ENCODE measurements at places on chromosomes 11 and 22.

- DNase-seq = peak; percentile 19
Measured at GRCh38 chr11:104534278-104534677, 364.0 kb downstream of the CASP12 start.

DNA sequence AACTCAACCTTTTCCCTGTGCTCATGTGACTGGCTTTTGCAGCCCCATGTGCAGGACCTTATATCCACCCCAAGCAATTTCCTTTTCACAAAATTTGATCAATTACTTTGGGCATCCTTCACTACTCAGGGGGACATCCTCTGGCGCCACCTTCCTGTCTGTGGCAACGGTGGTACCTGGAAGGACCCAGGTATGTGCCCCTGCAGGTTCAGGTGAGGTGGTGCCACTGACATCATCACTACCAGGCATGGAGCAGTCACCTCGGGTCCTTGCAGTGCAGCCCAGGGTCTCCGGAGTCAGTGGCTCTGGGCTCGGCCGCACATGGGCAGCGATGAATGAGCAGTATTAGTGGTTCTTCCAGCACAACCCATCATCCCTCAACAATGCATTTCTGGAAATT, 37.7 kb upstream of the B3GAT1 start:
- no peak for DNase-seq

DNA sequence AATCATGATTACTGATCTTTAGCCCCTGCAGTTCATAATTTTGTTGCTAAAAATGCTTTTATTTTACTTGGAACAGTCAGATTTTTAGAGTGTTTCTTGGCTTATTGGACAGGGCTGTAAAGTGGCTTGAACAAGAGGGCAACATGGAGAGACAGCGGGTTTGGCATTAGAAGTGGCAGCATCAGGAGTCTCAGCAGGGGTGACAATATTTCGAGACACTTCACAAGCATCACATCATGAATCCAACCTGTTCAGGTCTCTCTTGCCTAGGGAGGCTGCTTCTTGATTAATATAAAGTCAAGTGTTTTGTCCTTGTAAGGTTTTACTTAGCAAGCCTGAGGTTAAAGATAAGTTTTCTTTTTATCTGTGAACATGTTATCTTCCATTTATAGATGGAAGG, 2249.5 kb downstream of the LRRC4C start:
- no peak for DNase-seq

DNA sequence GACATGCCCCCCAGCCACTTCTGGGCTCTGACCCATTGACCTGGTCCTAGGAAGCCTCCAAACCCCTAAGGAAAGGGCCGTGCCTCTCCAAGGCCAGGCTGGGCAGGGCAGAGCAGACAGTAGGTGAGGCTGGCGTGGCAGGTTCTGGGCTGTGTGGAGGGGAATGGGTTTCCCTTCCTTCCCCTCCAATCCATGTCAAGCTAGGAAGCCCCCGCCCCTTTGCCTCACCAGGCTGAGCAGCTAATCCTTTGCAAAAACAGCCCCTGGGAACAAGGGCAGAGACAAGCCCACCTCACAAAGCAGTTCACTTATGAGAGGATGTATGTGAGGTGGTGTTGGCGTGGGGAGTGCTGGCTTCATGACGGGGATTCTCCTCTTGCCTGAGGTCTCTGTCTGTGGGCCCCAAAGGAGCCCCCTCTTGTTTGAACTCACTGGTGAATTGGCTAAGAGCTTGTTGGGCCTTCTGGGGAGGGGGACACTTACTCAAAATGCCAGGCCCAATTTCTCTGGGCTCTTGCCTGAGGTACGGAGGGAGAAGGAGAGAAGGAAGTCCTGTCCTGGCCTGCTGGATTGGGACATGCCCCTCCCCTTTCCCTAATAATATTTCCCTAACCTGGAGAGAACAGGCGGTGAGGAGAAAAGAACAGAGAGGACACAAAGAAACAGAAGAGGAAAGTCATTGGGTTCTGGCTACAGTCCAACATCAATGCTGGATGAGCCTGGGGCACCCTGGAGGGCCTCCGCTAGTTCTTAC, 1.6 kb upstream of the TRIM29 start:
- no peak for DNase-seq

- no peak for DNase-seq
Measured at GRCh38 chr11:65786786-65787636, at the start of gene OVOL1. TSS of gene OVOL1 (plus strand) at chr11:65787063. CDS start at chr11:65787374, 311 bp downstream.

- no peak for DNase-seq
Measured at GRCh38 chr22:33867118-33867866, 53.0 kb downstream of the LARGE1 start.

- DNase-seq = no peak
Measured at GRCh38 chr22:39938509-39939111, 21.6 kb upstream of the TMA7B start.

DNA sequence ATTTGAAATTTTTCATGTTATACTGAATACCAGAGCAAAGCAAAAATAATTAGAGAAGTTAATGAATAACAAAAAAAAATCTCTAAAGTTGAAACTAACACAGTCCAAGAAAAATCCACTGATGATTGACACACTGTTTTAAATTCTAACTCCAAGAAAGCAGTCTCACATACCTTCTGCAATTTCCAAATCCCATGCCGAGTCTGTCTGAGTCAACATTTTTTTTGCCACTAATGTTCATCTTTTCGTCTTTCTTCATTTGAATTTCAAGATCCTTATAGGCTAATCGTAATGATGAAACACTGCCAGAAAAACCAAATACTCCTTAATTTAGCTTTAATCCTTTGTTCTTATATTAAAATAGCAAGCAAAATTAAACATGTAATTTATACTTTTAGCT, 39.5 kb downstream of the ARFGAP3 start:
- DNase-seq = no peak

GRCh38 chr11:81874635-81875034, 859.0 kb downstream of the FAM181B start:
- DNase-seq = no peak

DNA sequence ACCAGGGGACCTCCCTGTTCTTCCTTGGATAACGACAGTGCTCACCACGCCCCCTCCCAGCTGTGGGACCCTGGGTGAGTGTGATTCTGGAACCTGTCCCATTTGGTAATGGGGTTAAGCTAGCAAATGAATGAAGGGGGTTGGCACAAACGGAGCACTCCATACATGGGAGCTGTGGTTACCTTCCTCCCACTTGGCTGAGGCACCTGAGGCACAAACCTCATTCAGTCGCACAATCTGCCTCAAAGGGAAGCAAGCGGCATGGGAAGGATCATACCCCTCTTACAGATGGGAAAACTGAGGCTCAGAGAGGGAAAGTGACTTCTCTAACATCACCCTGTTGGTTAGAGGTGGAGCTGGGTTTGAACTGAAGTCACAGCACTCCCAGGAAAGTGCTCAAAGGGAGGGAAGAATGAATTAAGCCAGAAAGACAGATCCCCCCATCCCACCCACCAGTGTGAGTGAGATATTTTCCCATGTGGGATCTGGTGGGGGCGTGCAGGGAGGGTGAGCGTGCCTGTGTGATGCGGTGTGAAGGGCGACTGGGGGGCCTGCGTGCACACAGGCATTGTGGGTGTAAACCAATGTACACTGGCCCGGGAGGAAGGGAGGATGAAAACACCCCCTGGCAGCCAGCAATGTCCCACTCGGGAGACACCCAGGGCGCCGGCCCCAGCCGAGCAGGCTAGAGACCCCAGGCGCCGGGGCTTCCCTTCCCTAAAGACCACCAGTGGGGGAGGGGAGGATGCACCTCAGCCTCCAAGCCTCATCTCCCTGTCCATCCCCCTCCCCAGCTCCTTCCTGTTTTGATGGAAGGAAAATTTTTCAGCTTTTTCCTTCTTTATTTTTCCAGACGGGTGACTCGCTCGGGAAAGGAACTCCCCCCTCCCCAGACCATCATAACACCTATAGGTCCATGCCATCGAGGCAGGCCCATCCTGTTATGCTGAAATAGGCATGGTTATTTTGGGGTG, 8.0 kb upstream of the PDGFB start:
- no peak for DNase-seq

DNA sequence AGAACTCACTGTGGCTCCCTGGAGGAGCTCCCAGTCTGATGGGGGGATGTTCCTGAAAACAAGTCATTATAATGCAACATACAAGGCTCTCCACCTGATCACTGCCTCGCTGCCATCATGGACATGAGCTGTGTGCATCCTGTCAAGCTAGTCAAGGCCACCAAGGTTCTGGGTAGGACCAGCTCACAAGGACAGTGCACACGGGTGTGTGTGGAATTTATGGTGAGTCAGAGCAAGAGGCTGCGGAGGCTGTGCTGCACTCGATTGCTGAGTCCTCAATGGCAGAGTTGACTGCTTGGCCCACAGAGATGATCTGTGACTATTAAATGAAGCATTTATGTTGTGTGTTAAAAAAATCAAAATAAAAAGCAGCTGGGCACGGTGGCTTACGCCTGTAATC, 96.6 kb downstream of the SEZ6L start:
- DNase-seq = no peak

- DNase-seq = no peak
Measured at GRCh38 chr11:133782116-133782725, 63.1 kb downstream of the SPATA19 start.

GRCh38 chr11:93567401-93567895, 24.3 kb upstream of the SMCO4 start:
- no peak for DNase-seq

DNA sequence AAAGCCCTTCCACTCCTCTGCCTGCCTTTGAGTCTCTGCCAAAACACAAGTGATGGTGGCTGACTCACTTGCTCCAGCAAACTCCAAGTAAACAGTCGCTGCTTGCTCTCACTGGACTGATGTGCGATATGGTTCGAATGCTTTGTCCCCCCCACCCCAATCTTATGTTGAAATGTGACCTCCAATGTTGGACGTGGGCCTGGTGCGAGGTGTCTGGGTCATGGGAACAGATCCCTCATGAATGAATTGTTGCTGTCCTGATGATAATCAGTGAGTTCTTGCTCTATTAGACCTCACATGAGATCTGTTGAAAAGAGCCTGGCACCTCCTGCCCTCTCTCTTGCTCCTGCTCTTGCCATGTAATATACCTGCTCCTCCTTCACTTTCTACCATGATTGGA, 747.9 kb downstream of the OPCML start:
- no peak for DNase-seq

DNA sequence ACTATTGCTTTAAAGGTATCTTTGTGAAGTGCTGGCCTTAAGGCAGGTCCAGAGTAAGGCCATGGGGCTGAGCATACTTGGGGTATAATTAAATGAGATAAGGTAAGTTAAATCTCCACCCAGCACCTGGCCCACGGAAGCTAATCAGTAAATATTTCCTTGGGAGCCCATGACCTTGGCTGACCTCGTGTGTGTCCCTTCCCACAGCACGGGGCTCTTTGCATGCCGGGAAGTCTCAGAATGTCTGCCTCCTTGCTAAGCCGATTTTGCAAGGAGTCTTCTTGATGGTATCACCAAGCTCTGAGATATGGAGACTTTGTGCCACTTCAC, 46.5 kb downstream of the ADM start:
- peak; percentile 19 for DNase-seq

GRCh38 chr11:95714843-95715776, 74.5 kb downstream of the FAM76B start:
- no peak for DNase-seq

- no peak for DNase-seq
Measured at GRCh38 chr22:31611061-31611760, 50.8 kb downstream of the PISD start.

GRCh38 chr11:8219257-8220021, 44.2 kb downstream of the LMO1 start:
- peak; percentile 48 for DNase-seq

DNA sequence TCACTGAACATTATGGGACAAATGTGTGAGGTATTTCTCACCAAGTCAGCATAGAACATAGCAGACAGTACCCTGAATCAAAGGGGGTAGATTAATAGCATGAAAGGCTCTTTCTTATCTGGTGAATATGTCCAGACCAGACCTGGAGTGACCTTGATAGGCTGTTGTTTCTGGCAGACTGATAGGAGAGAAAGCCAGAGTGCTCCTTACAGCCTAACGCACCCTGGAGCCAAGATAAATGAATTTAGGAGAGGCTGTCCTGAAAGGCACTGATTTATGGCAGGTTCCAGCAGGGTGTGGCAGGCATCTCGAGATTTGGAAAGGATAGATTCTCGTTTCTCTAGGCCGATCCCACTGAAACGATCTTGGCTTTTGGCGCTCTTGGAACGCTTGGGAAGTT, 204.6 kb downstream of the DBX1 start:
- no peak for DNase-seq

GRCh38 chr11:66886671-66887221, 29.9 kb downstream of the LRFN4 start:
- DNase-seq = no peak

- DNase-seq = no peak
Measured at GRCh38 chr11:34459507-34460162, 20.9 kb downstream of the CAT start.

DNA sequence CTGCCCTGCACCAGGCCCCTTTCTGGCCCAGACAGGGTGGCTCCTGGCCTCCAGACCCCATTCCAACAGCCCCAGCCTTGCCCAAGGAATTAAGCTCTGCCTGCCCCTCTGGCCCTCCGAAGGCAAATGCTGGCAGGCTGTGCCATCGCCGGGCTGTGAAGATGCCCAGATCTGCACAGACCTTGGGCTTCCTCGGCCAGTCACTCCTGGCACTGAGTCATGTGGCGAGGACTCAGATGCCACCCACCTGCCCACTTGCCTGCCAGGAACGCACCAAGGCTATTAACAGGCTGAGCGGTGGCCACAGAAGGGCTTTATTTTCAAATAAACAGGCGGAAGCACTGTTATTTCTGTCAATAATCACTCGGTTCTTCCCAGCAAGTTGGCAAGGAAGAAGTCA, 50.3 kb upstream of the TTLL12 start:
- DNase-seq = no peak

GRCh38 chr22:46114518-46115387, 35.6 kb upstream of the PPARA start:
- no peak for DNase-seq

DNA sequence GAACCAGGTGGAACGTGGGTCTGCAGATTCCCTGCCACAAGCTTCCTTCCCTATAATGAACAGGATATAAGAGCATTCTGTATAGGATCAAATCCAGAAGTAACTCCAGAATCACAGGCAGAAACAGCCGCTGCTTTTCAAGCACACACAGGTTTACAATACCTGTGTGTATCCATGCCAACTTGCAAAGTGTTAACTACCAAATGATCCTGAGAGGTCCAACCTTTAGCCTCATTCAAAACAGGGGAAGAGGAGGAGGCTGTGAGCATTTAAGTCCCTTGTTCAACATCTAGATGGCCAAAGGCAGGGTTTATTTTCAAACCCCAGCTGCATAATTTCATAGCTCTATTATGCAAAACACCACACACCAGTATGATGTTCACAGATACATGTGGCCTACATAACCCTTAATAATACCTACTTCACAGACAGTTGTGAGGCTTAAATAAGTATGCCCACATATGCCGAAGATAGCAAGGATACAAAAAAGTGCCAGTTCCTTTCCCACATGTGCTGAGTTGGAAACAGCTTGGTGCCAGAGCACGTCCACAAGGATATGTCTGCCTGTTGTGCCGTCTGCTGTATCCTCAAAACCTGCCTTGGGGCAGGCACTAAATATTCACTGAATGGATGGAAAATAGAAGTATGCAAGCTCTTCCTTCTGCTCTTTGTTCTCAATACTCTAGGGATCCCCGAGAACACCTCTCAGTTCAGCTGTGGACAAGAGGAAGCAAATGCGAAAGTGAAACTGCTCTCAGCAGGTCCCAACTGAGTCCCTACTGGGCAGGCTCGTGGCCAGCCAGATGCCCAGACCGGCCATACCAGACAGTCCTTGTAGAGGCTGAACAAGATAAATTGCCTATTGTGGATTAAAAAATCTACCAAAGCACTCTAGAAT, 66.8 kb downstream of the LARGE1 start:
- DNase-seq = peak; percentile 60

Data from HAP-1 (cell line).